ENCODE measurements at places on chromosomes 5 and 9.
A peak's percentile ranks its signal among the peaks of the same experiment; 100 is the strongest.

DNA sequence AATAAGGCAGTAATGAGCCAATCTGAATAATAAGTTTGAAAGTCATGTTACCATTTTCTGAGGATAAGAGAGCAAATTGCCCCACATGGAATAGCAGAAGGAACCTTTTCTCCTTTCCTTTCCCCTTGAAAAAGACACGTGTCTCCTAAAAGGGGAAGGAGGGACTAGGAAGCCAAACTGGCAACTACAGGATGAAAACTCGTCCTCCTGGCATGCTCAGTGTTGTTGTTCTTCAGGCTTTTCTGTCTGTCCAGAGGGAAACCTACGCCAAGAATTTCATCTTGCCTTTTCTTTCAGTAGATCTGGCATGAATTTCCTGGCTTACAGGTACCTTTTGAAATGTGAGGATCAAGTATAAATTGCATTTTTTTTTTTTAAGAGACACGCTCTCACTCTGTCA lies 355.9 kb upstream of the TLE4 start:
- DNase-seq = peak; percentile 7

DNA sequence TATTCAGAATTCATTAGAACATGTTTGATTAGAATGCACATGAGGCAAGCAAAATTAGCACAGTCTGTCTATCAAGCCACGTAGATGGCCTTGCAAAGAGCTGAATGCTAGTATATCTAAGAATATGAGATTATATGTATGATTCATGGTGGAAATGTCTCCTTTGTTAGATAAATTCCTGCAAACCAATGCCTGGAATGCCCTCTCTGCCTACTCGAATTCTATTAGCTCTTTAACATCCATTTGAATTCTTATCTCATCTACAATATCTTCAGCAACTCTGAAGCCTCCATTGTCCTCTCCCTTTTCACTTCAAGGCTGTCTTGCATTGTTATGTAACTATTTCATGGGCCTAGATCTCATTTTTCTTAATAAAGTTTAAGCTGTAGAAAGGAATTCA lies 205.5 kb downstream of the TMC1 start:
- no peak for DNase-seq

- peak; percentile 97 for DNase-seq
Observed at GRCh38 chr5:149172261-149172660, 31.0 kb downstream of the ABLIM3 start.

- DNase-seq = no peak
Observed at GRCh38 chr5:14193496-14193895, 50.4 kb downstream of the TRIO start.

- DNase-seq = peak; percentile 84
Observed at GRCh38 chr5:65209341-65209740, 272.4 kb downstream of the ADAMTS6 start.

- DNase-seq = no peak
Observed at GRCh38 chr9:133835262-133835901, 97.2 kb upstream of the SARDH start.
